ENCODE measurements at places on chromosomes 7 and 10.

DNA sequence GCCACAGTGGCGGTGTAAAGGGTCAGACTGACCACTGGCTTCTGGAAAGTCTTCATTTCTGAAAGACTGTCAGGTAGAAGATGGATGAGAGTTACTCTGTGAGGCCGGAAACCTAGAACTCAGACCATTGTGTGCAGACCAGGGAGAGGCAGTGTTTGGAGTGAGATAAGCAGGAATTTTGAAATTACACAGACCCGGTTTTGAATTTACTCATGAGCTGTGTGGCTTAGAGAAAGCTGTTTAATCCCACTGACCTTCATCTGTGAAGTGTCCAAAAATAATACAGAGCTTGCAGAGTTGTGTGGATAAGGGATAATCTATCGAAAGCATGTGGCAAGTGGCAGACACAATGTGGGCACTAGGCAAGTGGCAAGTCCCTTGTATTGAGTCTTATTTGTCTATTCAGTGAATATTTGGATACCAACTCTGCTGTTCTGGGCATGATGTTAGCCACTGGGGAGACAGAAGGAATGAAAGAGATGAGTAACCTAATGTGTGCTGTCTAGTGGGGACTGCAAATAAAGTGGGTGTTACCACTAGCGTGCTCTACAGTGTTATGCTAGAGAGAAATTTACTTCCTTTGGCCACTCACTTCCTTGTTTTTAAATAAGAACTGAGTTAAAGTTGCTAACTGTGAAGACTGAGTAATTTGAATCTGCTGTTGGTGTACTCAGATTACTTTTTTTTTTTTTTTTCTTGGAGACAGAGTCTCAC lies 69.4 kb downstream of the KIAA1217 start:
- DNase-seq, result no peak

DNA sequence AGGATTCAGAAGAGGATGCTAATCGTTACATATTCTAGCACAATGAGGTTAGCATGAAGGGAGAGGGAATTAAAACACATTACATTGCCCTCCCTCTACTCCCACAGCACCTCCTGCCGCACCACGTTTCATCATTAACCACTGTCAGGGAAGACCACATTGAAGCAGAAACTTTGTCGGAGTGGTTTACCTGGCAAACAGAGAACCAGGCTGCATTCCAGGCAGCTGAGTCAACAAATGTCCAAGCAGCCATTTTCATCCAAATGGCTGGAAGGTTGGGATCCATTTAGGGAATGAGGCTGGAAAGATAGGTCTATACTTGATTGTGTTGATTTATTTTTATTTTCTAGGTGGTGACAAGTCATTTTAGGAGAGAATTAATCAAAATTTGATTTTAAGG lies 273.6 kb downstream of the DYNC1I1 start:
- no peak for DNase-seq

DNA sequence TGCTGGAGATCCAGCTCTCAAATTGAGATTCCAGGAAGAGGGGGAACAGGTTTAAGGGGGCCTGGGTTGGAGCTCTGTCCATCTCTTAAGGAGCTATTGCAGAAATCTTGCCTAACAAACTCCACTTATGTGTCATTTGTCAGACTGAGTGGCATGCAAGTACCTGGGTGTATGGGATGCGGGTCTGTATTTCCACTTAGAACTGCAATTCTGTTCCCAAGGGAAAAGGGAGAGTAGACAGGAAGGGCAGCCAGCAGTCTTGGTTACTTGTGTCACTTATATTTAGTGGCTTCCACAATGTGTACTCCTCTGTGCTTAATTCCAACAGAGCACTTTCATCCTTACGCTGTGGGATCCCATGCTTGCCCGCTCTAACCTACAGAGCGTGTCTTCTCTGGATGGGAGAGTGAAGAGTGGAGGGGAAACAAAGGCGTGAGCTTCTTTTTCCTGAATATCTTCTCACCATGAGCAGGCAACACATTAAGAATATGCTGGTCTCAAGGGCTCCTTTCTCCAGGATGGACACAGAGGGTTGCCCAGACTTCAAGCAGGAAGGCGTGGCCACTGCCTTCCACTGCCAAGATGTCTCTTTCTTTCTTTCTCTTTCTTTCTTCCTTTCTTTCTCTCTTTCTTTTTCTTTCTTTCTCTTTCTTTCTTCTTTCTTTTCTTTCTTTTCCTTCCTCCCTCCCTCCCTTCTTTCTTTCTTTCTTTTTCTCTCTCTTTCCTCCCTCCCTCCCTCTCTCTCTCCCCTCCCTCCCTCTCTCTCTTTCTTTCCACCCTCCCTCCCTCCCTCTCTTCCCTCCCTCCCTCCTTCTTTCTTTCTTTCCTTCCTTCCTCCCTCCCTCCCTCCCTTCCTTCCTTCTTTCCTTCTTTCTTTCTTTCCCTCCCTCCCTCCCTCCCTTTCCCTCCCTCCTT lies 153.8 kb upstream of the TNS3 start:
- no peak for DNase-seq

GRCh38 chr10:10014846-10015245 lies 1002.8 kb upstream of the CELF2 start:
- DNase-seq, result no peak

DNA sequence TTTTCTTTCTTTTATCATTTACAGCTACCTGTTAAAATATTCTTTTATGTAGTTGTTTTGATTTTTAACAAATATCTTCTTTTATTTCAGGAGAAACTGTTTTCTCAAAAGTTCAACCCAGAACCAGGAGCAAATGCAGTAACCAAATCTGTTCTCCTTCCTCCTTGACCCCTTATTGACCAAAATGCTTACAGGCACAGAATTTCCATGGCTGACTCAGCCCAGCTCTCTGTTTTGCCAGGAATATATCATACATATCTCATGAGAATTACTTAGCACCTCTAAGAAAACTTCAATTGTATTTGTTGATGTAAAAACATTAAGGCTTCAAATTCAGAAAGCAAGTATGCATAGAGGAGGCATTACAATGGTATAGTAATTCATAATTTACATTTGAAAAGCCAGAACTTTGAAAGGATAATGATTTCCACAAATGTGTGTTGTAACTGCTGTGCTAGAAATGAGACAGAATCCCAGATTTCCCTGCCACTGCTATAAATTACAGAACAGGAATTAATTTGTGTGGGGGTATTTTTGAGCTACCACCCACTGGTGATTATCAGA lies 2.2 kb downstream of the GSAP start:
- no peak for DNase-seq

DNA sequence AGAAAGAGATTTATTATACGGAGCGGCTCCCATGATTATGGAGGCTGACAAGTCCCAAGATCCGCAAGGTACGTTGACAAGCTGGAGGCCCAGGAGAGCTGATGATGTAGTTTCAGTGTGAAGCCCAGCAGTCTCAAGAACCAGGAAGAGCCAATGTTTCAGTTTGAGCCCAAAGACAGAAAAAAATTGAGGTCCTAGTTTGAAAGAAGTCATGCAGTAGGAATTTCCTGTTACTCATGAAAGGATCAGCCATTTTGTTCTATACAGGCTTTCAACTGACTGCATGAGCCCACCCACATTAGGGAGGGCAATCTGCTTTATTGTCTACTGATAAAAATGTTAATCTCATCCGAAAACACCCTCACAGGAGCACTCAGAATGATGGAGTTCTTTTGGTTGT lies 51.5 kb downstream of the CCDC71L start:
- no peak for DNase-seq

DNA sequence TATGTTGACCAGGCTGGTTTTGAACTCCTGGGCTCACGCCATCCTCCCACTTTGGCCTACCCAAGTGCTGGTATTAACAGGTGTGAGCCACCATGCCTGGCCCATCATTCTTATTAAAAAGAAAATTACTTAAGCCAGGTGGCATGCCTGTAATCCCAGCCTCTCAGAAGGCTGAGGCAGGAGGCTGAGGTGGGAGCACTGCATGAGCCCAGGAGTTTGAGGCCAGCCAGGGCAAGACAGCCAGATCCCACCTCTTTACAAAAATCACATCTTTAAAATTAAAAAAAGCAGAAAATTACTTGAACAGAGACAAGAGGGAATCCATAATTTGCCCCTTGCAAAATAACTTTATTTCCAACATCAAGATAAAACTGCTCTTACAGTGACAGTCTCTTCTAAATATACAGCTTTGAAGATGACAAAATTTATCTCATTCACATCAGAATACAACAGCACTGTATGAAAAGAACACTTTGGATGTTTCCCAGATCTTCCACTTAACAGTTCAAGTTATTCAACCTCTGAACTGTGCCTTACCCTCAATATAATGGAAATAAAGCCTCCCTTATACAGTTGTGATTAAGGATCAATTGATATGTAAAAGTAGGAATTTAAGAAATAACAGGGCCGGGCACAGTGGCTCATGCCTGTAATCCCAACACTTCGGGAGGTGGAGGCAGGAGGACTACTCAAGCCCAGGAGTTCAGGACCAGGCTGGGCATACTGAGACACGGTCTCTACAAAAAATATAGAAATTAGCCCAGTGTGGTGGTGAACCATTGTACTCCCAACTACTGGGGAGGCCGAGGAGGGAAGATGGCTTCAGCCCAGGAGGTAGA lies 10.3 kb downstream of the WAPL start:
- DNase-seq, result no peak

GRCh38 chr7:27150568-27151340 lies 1.6 kb downstream of the HOXA3 start:
- peak; percentile 90 for DNase-seq

- peak; percentile 66 for DNase-seq
Observed at GRCh38 chr10:24251547-24251946, 42.6 kb downstream of the KIAA1217 start.

DNA sequence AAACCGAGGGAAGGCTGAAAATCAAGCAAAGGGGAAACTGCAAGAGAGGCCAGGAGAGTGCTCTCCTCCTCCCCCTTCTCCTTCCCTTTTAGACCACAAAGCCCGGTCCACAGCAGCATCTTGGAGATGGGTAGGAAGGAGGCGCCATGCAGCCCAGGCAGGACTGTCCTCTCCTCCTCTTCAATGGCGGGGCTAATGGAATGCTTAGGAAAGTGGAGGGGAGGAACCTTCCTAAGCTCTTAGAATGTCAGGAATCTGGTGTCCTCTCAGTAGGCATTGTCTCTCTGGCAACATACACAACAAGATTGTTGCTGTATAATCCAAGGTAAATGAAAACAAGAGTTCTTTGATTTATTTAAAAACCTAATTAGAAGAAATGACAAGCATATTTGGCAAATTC lies 185.1 kb downstream of the DGKI start:
- no peak for DNase-seq

- no peak for DNase-seq
Observed at GRCh38 chr7:30797176-30798040, 26.2 kb downstream of the MINDY4 start.

DNA sequence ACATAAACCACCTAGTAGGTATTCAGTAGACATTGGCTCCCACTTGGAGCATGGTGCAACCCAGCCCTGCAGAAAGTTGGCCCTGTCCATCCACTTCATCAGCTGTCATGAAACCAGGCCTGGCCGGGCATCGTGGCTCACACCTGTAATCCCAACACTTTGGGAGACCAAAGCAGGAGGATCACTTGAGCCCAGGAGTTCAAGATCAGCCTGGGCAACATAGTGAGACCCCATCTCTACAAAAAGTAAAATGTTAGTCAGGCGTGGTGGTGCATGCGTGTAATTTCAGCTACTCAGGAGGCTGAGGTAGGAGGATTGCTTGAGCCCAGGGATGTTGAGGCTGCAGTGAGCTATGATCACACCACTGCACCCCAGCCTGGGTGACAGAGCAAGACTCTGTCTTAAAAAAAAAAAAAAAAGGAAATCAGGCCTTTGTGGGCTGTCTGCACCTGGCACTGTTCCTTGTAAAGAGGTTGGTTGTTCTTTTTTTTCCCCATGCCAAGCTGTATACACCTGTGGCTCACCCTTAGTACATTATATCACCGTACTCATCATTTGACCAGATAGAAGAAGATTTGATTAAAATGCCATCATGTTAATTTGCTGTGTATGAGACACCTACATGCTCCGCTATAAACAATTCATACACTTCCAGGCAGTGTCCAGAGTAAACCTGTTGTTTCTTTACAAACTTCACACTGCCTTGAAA lies 45.4 kb upstream of the GRID1 start:
- no peak for DNase-seq

DNA sequence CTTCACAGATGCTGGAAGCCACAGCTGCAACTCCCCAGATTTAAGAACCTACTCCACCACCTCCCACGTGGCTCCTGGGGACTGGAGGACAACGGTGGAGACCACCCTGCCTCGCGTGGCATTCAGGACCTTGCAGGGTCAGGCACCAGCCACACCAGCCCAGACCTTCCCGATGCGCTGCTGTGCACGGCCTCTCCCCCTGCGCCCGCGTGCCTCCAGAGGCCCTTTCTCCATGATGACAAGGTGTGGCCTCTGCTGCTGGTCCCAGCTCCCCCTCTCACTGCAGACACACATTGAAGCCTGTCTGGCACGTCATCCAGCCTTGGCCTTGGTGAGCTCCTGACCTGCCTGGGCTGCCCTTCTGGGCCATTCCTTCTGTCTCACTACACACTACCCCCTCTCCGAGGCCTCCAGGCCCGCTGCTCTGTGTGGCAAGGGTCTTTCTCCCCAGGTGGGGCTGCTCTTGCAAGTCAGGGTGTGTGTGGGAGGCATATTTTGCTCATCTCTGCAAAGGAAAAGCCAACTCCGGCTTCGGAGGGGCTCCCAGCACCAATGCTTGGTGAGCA lies 254.8 kb downstream of the MAD1L1 start:
- no peak for DNase-seq

- no peak for DNase-seq
Observed at GRCh38 chr10:132136097-132136521, 50.6 kb upstream of the DPYSL4 start.

- no peak for DNase-seq
Observed at GRCh38 chr7:41861642-41862041, 158.8 kb upstream of the INHBA start.

GRCh38 chr10:31594347-31594873 lies 275.4 kb downstream of the ZEB1 start:
- DNase-seq, result no peak

DNA sequence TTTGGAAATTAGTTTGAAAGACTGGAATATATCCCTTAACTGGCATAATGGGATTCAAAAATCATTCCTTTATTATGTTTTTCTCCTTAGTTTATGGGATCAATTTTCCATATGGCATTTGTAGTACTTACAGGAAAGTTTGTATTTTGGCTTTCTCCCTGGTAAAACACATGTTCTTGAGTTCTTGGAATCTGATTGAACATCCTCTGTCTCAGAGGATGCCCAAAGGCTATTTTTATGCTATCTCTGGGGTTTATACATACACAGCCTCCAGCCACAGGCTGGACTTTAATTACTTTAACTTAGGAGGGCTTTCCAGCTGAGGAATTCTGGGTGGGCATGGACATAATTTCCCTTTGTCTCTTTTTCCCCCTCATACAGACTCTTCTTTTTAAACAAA lies 236.4 kb downstream of the HGF start:
- DNase-seq, result no peak

DNA sequence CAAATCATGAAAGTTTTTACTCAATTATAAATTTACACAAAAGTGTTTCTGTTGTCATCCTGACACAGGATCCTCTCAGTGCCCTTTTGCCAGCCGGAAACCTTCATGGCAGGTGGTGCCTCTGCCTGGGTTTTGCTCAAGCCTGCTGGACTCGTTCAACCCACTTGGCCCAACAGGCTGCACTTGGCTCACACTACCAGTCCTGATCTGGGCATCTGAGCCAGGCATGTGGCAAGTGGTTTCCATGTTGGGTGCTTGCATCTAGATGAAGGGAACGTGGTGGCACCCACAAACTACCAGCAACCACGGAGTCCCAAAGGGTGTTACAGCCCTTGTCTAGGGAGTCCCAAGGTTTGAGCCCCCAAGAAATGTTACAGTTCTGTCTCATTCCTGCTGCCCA lies 162.3 kb upstream of the CSTF2T start:
- DNase-seq, result no peak
